ENCODE measurements at places on chromosomes 6 and 20.

- DNase-seq: no peak
Measured at GRCh38 chr6:129662406-129662766, 47.6 kb downstream of the ARHGAP18 start.

GRCh38 chr20:47950124-47950912 is 165.0 kb upstream of the SULF2 start:
- peak; percentile 32 for DNase-seq

DNA sequence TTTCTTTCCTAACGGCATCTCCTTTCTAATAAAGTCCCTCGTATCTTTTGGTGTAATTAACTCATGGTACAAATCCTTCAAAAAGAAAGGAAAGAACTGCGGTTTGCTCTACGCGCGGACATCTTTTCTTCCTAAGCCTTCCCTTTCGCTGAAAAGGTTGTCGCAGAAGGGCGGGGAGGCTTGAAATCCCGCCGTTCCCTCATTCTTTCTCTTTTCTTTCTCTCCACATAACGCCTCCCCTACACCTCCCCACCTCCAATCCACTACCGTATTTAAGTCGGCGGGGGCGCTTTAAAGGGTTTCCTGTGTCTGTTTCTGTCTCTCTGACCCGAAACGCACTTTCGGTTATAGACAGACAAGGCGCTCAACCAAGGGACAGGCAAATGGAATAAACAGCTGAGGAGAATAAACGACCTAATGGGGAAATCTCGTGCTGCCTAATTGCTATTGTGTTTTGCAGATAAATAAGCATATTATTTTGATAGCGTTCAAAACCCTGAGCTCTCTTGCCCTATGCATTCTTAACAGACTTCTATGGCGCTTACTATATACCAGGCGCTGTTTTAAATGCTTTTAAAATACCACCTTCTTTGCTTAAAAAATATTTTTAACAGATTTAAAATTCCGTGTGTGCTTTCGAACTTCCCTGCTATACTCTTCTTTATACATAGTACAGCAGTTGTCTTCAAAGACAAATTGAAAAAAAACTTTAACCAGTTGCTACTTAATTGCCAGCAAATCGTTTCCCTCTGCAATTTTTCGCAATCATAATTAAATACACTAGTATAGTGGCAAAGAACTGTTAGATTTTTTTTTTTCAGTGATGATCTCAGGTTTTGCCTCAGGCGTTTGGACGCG is 2.5 kb upstream of the HEY2 start:
- DNase-seq: peak; percentile 83

DNA sequence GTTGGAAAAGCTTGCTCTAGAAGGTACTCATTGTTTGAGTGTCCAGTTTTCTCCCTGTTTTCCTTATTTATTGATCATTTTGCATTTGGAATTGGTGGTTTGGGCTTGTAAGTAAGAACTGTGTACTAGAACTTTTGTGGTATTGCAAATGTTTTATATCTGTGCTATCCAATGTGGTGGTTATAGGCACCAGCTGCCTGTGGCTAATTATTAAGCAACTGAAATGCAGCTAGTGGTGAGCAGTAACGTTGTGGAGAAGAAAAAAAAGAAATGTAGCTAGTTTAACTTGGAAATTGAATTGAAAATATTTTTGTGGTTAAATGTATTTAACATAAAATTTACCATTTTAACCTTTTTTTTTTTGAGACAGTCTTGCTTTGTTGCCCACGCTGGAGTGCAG is 50.7 kb upstream of the MAPK13 start:
- DNase-seq: no peak

DNA sequence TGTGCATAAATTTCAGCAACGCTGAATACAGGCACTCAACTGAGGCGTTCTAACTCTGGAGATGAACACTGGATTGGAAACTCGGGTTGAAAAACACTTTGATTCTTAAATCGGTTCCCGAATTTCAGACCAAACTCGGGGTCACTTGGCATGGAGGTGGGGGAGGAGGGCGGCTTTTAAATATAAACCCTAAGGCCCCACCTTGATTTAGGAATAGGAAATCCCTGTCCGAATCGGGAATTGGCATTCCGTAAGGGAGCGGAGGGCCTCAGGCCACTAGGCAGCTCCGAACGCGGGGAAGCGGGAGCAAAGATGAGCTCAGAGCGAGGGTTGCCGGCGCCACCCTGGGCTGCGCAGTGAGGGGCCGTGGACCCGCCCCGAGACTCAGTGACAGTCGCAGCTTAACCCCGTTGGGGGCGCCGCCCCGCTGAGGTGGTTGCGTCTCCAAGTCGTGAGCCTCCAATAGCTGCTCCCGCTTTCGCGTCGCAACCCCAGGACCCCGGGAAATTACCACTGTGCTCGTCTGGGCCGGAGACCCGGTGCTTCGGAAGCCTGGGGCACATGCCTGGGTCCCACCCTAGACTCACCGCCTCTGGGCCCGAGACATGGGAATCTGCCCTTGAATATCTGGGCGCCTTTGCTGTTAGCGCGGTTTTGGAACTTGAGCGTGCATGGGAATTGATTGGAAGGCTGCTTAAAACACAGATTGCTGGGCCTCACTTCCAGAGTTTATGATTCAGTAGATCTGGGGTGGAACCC is 4.6 kb upstream of the SIM1 start:
- DNase-seq: no peak

DNA sequence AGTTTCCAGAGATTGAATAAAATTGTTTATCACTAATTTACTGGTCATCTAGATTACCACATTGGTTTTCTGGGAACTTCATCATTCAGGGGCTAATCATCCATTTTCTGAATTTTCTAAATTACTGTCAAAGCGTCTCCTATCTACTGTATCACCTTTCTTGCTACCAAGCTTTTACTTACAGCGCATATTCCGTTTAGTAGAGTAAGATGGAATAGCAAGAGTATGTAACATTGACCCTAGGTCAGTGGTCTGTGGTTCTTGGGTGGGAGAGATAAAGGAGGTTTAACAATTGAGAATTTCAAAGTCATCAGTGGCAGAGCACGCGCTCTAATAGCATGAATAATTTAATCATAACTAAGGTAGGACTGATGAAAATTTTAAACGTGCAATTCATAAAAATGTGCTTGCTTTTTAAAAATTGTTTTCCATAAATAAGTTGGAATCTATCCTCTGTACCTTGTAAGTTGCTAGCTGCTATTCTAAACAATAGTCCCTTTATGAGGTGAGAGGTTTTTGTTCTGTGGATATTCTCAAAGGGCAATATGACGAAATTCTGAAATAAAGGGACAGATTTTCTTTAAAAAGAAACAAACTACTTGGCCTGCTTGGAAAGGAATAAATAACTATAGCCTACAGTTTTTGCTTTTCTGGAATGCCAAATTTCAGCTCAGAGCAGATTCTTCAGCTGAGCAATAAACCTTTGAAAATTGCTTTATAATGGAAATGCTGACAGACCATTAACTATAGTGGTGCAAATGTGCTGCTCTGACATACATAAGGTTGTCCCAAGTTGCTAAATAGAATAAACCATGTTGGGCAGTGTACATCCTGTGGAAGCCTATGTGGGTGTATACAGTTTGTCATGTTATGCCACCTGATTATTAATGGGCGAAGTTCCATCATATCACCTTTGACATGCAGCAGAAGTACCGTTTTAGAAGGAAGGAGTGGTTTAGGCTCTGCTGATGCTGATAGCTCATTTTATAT is 84.1 kb downstream of the ZFAND3 start:
- no peak for DNase-seq
